ENCODE measurements at places on chromosomes 2 and 18.

DNA sequence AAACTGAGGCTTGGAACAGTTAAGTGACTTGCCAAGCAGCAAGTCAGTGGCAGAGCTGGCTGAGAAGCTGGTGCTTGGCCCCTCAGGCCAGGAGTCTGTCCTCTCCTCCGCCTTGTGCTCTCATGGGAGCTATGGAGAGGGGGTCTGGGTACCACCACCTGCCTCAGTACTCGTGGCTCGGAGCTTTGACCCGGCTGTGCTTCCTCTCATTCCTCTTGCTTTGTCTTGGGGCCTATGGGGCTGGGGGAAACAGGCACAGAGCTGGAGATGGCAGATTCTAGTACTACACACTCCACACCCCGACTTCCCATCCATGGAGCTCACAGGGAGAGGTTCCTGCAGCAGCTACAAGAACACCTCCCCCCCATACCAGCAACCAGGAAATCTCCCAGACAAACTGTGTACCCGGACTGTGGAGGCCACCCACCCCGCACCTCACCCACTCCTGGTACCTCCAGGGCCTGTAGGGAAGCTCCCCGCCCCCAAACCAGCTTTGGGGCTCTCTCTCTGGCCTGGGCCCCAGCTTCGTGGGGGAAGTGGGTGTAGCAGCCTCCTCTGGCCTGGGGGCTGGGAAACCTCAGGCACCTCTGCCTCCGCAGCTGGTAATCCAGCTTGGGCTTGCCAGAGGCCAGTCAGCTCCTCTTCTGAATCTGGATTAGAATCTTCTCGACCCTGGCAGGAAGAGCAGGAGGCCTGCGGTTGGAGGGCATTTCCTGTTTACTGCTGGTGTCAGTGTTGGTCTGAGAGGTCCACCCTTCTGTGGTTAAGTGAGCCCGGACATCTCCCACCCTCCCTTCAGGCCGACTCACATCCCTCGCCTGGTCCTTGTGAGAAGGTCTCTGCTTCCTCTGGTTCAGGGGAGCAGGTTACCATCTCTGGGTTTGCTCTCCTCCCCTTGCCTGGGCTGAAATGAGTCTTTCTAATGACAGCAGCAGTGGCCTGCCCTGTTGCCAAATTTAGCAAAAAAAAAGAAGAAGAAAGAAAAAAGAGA is 22.3 kb upstream of the RHOB start:
- DNase-seq = no peak

DNA sequence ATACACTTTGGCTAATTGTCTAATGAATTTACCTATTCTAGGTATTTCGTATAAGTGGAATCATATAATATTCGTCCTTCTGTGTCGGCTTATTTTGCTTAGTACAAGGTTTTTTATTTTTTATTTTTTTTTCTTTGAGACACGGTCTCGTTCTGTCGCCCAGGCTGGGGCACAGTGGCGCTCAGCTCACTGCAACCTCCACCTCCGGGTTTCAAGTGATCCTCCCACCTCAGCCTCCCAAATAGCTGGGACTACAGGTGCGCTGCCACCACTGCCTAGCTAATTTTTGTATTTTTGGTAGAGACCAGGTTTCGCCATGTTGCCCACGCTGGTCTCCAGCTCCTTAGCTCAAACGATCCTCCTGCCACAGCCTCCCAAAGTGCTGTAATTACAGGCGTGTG is 38.2 kb downstream of the PCBP1 start:
- peak; percentile 43 for DNase-seq

- DNase-seq = peak; percentile 19
Observed at GRCh38 chr2:117771969-117772630, 42.4 kb upstream of the DDX18 start.

GRCh38 chr18:12694032-12694431 is 8.5 kb downstream of the CEP76 start:
- no peak for DNase-seq

- DNase-seq = no peak
Observed at GRCh38 chr2:230893841-230894781, 29.4 kb downstream of the ITM2C start.
